ENCODE measurements at places on chromosomes 6 and 20.

DNA sequence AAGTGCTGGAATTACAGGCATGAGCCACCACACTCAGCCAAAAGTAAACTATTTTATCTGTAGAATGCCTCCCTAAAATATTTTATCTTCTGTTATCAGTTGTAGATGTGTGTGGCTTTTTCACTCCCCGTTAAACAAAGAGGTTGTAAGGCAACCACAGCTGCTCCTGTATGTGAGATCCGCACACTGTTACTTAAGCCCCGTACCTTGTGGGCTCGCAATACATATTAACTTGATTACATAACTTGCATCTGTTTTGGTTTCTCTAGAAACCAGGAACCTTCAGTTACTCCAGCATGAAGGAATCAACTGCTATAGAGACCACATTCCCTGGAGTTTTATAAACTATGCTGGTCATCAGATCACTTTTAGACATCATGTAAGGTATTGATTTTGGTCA is 420.1 kb upstream of the SLC35B3 start:
- DNase-seq = no peak

- no peak for DNase-seq
These were observed 14.6 kb upstream of the RIPOR2 start for GRCh38 chr6:24950218-24950941.

DNA sequence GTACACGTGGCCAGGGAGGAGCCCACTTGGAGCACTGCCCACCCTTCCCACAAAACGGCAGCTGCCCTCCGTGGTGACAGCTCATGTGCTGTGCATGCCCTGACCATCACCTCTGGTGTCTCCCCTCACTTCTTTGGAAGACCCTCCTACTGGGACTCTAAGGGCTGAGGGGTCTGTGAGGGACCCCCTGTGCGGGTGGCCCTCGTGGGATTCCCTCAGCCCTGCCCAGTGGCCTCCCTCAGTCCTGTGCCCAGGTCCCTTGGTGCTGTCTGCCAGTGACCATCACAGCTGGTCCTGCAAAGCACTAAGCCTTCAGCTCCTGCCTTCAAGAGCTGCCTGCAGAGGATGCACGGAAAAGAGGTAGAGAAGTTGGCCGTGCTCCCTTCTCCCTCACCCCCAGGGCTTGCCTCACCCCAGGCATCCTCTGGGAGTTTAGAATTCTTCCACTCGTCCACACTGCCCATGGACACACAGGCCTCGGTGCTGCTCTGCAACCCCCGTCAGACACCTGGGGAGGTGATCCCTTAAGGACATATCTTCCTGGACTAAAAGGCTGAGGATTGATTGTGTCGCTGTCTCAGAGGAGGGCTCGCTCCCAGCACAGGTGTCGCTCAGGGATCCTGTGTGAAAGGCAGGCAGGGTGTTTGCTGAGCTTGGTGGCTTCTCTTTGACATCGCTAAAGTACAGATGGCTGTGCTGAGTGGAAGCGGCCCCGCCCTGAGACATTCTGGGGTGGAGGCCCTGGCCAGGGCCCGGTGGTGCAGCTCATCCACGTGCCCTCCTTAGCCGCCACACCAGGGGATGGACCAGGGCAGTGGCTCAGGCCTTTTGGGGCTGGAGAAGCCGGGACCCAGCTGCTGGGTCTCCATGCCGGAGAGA is 119.5 kb upstream of the FRMD1 start:
- no peak for DNase-seq

DNA sequence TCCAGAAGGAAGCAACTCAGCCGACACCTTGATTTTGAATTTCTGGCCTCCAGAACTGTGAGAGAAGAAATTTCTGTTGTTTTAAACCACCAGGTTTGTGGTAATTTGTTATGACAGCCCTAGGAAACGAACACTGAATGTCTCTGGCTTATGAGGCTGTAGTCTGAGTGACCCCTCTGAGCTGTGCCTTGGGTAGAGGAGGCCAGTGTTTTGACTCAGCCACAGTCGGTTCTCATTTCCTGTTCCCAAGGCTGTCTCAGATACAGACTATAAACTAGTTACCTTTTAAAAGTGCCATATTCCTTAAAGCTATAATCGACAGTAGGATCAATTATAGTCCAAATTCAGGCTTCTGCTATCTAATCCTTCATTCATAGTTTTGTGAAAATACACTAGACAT is 391.2 kb upstream of the MAP3K7 start:
- no peak for DNase-seq

DNA sequence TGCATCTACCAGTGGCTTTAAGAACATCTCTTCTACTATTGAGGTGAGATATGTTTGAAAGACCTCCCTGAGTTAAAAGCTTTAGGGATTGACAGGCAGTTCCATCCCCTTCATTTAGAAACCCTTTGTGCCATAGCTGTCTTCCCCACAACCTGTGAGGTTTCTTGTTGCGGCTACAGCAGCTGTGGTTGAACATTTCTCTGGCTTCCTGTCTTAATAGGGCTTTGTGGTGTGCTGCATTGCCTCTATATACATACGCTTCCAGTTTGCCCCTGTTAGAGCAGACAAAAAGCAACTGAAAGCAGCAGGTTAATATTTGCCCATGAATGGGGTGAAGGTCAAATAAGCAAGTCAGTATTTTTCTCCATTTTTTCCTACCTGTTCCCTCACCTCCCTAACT is 210.2 kb downstream of the TMEM200A start:
- no peak for DNase-seq
